ENCODE measurements at places on chromosomes 7 and 10.

- DNase-seq, result no peak
These were observed 287.9 kb downstream of the TNS3 start for GRCh38 chr7:47293884-47294555.

DNA sequence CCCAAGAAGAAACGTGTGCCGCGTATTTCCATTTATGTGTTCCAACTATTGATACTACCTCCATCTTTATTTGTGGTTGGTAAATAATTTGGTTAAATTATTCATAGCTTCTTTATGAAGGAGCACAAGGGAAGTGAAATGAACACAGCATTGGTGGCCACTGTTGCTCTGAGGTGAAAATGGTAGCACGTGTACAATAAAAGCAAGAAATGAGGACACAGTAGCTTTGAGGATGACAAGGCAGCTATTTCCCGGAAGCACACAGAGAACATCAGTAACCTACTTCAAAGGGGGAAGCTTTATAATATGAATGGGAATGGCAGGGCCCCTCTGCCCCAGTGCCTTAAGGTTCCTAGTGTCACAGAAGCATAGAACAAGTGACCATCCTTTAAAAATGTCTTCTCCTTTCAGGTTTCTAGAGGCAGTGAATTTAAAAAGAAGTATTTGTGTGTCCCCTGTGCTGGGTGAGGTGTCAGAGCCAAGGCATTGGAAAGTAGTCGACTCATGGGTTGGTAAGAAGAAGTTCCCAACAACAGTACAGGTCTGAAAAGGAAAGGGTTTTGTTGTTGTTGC is 78.8 kb downstream of the SGMS1 start:
- no peak for DNase-seq

GRCh38 chr10:50312464-50313437 is 61.4 kb upstream of the ASAH2 start:
- DNase-seq, result no peak

GRCh38 chr10:124493214-124493882 is 31.7 kb downstream of the LHPP start:
- DNase-seq, result no peak

GRCh38 chr10:12387561-12388210 is 38.3 kb downstream of the CAMK1D start:
- no peak for DNase-seq

GRCh38 chr10:121531830-121532178 is 66.4 kb downstream of the FGFR2 start:
- no peak for DNase-seq

DNA sequence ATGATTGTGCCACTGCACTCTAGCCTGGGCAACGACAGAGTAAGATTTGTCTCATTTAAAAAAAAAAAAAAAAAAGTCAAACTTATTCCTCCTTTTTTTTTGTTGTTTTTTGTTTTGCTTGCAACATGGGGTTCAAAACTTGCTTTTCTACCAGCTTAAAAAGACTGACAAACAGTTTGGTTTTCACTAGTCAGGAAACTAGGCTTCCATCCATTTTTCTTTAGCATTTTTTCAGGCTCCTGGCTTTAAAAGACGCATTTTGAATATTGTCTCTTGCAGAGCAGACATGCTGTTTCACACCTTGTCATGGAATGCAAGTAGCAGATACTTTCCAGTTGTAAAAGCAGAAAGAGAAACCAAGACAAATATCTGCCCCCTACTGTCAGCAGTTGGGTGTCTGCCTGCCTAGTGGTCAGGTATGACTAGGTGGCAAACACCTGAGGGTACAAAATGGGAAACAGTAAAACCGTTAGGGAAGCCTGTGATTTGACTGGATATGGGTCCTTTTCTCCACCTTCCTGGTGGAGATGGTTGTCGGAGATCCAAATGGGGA is 139.9 kb downstream of the CCDC71L start:
- no peak for DNase-seq

- DNase-seq, result no peak
These were observed 40.6 kb upstream of the NPFFR1 start for GRCh38 chr10:70324339-70324861.

DNA sequence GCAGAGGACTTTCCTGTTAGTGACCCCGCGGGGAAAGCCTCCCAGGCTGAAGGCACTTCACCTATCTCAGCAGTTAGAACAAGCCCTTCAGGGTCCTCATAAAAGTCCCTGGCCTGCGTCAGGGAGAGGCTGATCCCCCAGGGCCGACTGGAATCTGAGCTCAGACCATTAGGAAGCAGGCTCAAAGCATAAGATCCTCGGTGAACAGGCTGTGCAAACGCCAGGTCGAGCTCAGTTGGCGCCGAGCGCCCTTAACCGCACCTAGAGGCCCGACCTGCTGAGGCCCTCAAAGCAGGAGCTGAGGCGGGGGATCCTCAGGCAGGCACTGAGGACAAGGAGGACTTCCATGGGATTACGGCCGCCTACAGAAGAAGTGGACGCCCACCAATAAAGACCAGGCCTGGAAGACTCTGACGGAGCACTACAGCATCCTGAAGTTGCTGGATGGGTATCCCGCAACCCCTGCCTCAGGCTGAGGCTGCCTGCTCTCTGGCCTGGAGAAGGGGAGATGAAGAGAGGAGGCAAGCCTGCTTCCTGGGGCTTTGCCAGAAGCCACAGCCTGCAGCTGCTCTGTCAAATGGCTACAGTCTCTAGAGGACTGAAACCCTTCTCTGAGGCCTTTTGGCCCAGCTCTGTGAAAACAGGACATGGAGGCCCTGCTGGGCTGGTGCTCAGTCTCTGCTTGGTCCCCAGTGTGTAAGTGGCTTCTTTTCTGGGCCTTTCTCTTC is 29.9 kb downstream of the LIPJ start:
- peak; percentile 62 for DNase-seq
